Cardiac muscle cell (in vitro differentiated cells and primary cell): ENCODE measurements at places on chromosomes 11 and 22. TPM values are rescaled to one million over a fixed set of nuclear protein-coding genes. Genes with fewer than 3 reads are reported as not detected.

GRCh38 chr11:85823816-85824215 is 12.9 kb upstream of the SYTL2 start:
- H3K4me3 ChIP-seq = no peak overlapping the region
- no peaks in the 10 kb centered on the region for H3K27me3 ChIP-seq
- peaks cover 14% of the 10 kb centered on the region for H3K4me1 ChIP-seq

DNA sequence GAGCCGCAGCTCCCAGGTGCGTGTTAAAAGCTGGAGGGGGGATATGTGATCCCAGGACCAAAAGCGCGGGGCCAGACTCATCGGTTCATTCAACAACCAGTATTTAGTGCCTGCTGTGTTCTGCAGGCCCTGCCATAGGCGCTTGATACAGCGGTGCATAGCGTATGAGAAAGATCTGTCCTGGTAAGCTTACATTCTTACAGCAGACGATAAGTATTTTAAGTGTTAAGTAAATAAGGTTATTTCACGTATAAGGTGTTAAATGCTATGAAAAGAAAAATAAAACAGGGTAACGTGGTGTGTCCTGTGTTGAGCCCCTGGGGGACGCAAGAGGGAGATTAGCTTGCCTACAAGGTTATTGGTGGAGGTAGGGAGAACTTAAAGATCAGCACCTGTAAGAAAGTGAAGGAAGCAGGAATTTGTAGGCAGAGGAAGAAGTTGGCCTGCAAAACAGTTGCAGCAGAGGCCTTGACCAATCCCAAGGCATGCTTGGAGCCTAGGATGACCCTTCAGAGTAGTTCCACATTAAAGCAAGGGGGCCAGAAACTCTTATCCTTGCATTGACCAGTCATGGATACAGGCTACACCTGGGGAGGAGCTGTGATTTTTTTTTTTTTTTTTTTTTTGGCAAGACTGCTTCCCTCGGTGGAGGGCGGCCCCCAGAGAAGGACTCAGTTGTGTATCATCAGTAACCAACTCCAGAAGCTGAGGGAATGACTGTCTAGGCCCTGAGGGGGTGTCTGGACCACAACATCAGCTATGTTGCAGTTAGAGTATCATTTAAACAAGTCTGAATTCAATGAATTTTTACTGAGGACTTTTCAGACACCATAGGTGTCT is 487 bp upstream of the LIPT2 start:
- no peaks in the 10 kb centered on the region for H3K4me1 ChIP-seq
- H3K27ac ChIP-seq = peak overlapping the region; percentile 97
- no peak for DNase-seq
- H3K36me3 ChIP-seq = no peaks in the 10 kb centered on the region
- H3K4me3 ChIP-seq = peak overlapping the region; percentile 73

Gene MYO18B
- 71.8 and 178 TPM in 2 replicates for total RNA-seq

Gene CD248
- 7.9 and 11.4 TPM in 2 replicates for total RNA-seq
